Smooth muscle cell of the pulmonary artery (primary cell): ENCODE measurements at places on chromosomes 6 and 20. TPM values are rescaled to one million over a fixed set of nuclear protein-coding genes. Genes with fewer than 3 reads are reported as not detected.

CTSA gene
- 174 and 186 TPM in 2 replicates for total RNA-seq

C20orf144 gene
- total RNA-seq: 0.03 TPM in 1 of 2 replicates, not detected in the other

KAT14 gene
- 10.8 and 12.3 TPM in 2 replicates for total RNA-seq

APOM gene
- 1.0 and 1.6 TPM in 2 replicates for total RNA-seq

RSPH9 gene
- 0.83 and 1.3 TPM in 2 replicates for total RNA-seq

MYO6 gene
- total RNA-seq: 21.2 and 23.2 TPM in 2 replicates

RIPPLY2 gene
- not detected in 2 replicates for total RNA-seq

SLC52A3 gene
- total RNA-seq: not detected in 2 replicates

ITPR3 gene
- 24.6 and 135 TPM in 2 replicates for total RNA-seq

ME1 gene
- 32.6 and 34.5 TPM in 2 replicates for total RNA-seq

SPTLC3 gene
- 3.8 and 3.9 TPM in 2 replicates for total RNA-seq

KIAA1755 gene
- total RNA-seq: 4.7 and 5.9 TPM in 2 replicates

SLC13A3 gene
- total RNA-seq: 2.2 and 2.5 TPM in 2 replicates

SEMG2 gene
- not detected in 2 replicates for total RNA-seq

MAS1 gene
- total RNA-seq: under 0.01 and 0.20 TPM in 2 replicates

ALDH5A1 gene
- total RNA-seq: 1.5 and 1.9 TPM in 2 replicates

PRND gene
- total RNA-seq: not detected in 2 replicates

ZNF311 gene
- total RNA-seq: 0.99 and 1.3 TPM in 2 replicates

FKBP1C gene
- total RNA-seq: 0.20 and 2.9 TPM in 2 replicates

PRELID3B gene
- total RNA-seq: 66.5 and 71.0 TPM in 2 replicates

HLA-DMB gene
- total RNA-seq: 0.07 and 0.59 TPM in 2 replicates

LTB gene
- total RNA-seq: not detected in 2 replicates

BACH2 gene
- 0.07 and 0.17 TPM in 2 replicates for total RNA-seq

RBL1 gene
- total RNA-seq: 5.5 and 7.3 TPM in 2 replicates

TJAP1 gene
- 9.6 and 13.7 TPM in 2 replicates for total RNA-seq

EZR gene
- total RNA-seq: 28.2 and 67.6 TPM in 2 replicates

GPX5 gene
- total RNA-seq: not detected in 2 replicates

EFCAB8 gene
- total RNA-seq: 0.33 TPM in 1 of 2 replicates, not detected in the other

SLC22A16 gene
- total RNA-seq: not detected in 2 replicates

COL21A1 gene
- total RNA-seq: 1.6 and 23.1 TPM in 2 replicates

MCCD1 gene
- total RNA-seq: not detected in 2 replicates

TRIM10 gene
- total RNA-seq: not detected in 2 replicates

LY6G5C gene
- total RNA-seq: 0.26 and 0.85 TPM in 2 replicates

MAPK14 gene
- 50.0 and 62.4 TPM in 2 replicates for total RNA-seq

GNAS-AS1 gene
- total RNA-seq: 0.72 and 1.2 TPM in 2 replicates

CLVS2 gene
- not detected in 2 replicates for total RNA-seq

PARD6B gene
- total RNA-seq: 0.20 and 0.59 TPM in 2 replicates

UBD gene
- total RNA-seq: not detected in 2 replicates

DLGAP4 gene
- total RNA-seq: 29.1 and 30.8 TPM in 2 replicates

TMEM181 gene
- total RNA-seq: 57.4 and 59.8 TPM in 2 replicates
